ENCODE measurements at places on chromosomes 6 and 20.

GRCh38 chr20:44442298-44443070 lies 33.2 kb upstream of the TTPAL start:
- no peak for DNase-seq

- no peak for DNase-seq
Observed at GRCh38 chr6:36805917-36806316, 33.3 kb downstream of the CPNE5 start.

DNA sequence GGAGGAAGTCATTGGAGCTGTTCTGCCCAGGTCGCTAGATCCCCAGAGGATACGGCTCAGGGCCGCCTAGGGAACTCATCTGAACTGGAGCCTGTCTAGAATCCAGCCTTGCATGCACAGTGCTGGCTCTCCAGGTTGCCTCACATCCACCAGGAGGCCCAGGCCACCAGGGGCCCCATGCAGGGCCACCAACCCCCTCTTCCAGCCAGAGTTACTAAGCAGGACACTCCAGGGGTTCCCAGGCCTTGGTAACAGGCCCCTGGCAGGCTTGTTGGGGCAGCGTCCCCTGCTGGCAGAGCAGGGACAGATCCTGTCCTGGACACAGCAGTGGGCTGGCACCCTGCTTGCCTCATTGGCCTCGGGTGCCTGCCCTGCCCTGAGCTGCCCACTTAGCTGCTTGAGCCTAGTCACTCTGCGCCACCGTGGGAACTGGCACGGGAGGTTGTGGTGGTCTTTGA lies 35.3 kb downstream of the EFCAB8 start:
- no peak for DNase-seq

- DNase-seq: no peak
Observed at GRCh38 chr6:111782887-111783466, 90.3 kb downstream of the FYN start.

DNA sequence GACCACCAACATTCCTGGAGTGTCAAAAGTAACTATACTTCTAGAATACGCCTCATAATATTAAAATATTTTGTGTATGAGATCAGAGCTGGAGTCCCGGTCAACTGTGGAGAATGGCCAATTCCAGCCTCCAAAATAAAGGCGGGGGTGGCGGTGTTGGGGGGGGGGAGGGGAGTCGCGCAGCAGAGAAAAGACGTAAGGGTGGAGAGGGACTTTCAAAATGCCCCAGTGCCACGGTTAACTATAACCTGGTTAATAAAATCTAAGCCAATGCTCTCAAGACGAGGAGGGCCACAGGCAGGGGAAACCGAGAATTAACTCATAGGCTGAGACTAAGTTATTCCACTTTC lies 1.3 kb downstream of the NUP153 start:
- no peak for DNase-seq

DNA sequence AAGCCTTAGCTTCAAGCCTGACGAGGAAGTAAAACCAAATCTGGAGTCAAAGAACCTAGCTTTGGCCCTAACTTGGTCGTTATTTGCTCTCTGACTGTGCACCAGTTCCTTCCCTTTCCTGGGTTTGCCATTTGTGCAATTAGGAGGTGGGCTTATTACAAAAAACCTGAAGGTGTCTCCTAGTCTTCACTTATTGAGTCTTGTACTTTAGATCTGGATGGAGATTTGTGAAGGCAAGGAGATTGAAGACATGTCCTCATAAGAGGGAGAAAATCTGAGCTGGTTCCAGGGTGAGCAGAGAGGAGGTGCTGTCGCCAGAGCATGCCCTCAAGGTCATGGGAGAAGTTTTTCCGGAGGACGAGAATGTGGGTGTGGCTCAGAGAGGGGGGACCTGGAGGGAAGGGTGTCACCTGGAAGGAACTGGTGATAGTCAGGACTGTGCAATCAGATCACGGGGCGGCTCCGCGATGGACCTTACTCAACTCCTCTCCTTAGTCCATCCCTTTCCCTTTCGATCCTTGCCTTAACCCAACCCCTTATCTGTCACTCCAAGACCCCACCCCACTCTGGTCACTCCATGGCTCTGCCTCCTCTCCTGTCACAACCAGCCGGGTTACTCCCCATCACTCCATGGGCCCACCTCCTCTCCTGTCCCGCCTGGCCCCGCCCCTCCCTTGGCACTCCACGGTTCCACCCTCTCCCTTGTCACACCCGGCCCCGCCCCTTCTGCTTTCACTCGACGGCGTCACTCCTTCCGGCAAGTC lies 588 bp upstream of the ACSS2 start:
- no peak for DNase-seq

DNA sequence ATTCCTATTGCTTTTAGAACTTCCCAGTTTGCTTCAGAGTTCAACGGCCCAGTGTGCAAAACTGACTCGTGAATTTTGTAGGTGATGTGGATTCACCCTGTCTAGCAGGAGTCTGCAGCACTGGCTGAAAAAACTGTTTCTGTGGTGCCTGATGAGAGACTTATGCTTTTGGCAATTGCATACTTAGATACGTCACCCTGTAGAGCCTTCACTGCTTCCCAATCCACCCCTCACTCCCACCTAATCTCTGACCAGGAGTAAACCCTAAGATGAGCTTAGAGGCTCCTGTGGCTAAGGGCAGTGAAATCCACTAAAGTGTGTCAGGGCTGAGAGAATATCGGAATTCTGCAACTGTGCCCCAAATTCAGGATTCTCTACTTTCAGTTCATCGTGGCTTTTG lies 14.3 kb downstream of the RPP21 start:
- DNase-seq: no peak

DNA sequence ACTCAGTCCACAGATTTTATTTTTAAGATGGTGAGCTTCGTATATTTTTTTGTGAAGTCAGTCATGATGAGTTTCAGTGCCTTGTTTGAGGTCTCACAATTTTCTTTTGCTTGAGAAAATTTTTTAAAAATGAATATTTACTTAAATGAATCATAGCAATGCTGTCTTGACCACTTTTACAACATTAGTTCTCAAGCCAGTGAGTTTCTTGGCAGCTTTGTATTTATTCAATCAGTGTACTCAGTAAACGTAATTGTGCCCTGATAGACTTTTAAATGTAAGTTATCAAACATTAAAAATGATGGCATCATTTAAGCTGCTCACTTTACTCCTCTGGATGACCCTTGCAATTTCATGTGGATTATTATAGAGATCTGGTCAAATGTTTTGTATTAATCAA lies 261.4 kb downstream of the KHDC1L start:
- no peak for DNase-seq

DNA sequence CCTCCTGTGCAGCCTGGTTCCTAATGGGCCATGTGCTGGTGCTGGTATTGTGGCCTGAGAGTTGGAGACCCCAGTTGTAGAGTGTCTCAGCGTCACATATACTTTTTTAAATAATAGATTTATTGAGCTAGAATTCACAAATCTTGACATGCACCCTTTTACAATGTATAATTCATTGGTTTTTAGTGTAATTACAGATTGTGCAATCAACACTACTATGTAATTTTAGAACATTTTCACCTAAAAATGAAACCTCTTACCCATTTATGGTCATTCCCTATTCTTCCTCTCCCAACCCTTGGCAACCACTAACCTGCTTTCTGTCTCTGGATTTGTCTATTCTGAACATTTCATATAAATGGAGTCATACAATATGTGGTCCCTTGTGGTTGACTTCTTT lies 10.6 kb downstream of the PRIM2 start:
- no peak for DNase-seq

GRCh38 chr6:162653808-162654207 lies 73.8 kb downstream of the PRKN start:
- DNase-seq: no peak

GRCh38 chr6:68633972-68634725 lies 933 bp upstream of the ADGRB3 start:
- no peak for DNase-seq

GRCh38 chr6:385614-386013 lies 5.9 kb upstream of the IRF4 start:
- no peak for DNase-seq

GRCh38 chr20:62590309-62591121 lies 51.8 kb upstream of the SLCO4A1 start:
- DNase-seq: no peak

DNA sequence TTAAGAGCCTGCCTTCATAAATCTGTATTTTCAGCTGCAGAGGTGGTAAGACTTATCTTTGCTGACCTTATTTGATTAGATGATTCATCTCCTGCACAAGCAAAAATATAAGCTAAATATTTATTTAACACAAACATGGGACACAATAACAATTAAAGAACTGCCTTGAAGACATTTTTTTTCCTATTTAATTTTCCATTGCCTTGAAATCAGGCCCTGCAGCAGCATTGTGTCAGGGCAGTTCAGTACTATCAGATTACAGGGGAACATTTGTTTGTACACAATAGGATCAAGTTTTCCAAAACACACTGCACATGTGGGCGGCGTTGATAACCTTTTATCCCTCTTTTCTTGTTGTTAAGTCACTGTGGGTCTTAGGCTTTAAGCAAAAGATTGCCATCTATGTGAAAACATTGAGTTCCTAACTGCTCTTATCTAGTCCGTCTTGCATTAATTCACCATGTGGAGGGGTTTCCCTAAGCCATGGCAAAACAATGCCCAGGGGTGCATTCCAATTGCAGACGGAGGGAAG lies 7.4 kb downstream of the ADGRF5 start:
- DNase-seq: no peak

DNA sequence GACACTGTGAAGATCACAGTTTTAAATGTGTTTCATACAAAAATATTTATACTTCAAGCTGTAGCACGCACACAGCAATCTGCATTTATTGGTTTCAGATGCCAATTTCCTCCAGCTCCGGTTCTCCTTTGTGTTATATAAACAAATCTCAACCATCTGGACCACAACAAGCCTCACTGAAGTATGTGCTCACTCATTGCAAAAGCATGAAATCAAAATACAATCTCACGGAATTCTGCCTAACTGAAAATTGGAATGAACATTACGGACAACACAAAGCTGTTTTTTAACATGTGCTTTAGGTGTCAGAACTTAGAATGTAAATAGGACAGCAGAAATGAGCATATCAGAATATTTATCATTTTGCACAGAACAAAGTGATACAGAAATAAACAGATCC lies 38.0 kb downstream of the RCAN2 start:
- DNase-seq: no peak

DNA sequence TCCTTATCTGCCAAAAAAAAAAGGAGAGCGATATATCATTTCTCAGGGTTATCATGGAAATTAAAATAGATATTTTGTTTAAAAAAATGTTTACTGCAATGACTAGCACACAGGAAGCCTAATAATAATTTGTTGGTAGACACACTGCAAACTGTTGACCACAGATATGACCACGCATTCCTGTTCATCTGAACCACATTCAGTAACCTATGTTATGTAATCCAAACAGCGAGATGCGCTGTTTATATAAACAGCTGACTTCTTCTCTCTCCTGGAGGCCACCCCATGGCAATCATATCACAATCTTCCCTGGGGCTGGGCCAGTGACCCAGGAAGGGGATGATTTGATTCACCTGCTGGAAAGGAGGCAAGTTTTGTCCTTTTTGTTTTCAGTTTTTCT lies 129.3 kb upstream of the UST start:
- no peak for DNase-seq

DNA sequence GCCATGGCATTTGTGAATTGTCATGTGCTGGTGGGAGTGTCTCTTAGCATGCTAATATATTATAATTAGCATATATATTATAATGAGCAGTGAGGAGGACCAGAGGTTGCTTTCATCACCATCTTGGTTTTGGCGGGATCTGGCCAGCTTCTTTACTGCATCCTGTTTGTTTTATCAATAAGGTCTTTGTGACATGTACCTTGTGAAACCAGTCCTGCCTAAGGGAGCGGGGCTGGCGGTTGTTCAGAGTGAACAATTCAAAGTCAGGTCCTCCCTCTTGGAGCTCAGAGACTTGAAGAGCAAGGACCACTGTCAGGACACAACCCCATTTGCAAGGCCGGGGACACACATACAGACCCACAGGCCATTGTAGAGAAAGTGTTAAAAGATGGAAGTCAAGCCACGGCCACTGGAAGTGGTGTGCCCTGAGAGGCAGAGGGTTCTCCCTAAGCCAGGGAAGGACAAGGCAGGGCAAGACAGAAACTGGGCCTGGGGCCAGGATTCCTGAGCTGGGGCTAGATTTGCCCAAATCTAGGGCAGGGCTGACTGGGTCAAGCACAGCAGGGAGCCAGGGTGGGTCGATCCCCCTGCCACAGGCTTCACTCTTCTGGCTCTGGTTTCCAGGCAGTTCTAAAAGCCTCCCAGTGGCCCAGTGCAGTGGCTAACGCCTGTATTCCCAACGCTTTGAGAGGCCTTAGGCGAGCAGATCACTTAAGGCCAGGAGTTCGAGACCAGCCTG lies 14.2 kb downstream of the SLC52A3 start:
- DNase-seq: no peak

DNA sequence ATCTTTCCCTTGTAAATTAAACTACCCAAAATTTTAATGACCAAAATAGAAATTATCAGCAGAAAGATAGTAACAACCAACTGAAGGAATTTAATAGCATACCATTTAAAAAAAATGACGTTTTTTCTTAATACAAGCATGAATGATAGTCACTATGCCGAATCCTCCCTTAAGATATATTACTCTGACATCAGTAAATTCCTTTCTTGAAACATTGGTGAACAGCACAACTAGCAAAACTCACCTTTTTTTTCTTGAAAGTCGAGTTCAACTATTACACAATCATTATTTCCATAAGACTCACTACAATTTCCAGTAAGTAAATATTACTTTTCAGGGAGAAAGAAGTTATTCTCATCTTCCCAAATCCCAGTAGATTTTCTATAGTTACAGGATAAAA lies 433.2 kb downstream of the GRIK2 start:
- DNase-seq: no peak

- no peak for DNase-seq
Observed at GRCh38 chr6:56794421-56794820, 151.7 kb upstream of the DST start.

GRCh38 chr6:151550618-151551017 lies 56.8 kb downstream of the CCDC170 start:
- no peak for DNase-seq

Data from activated CD4-positive, CD25-positive, alpha-beta regulatory T cell treated with anti-CD3 and anti-CD28 coated beads, Interleukin-2, amount 50 U/mL, for 16 hours (primary cell).